ENCODE measurements at places on chromosomes 1 and 21.

DNA sequence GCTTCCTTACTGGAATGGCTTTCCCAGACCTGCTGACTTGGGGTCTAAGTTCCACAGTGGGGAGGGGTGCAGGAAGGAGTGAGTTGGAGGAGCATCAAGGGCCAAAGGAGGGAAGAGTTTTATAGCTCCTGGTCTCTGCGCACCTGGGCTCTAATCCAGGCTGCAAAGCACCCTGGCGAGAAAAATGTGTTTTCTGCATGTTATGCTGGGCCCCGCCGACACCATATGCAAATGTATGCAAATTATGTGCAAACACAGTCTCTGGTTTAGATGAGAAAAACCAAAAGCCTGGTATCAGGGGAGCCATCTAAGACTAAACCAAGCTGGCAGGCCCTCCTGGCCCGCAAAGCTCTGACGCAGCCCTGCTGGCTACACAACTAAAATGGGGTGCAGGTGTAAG lies 95.0 kb downstream of the VWA5B1 start:
- DNase-seq = no peak

GRCh38 chr1:33008051-33008914 lies 28.4 kb downstream of the AK2 start:
- no peak for DNase-seq

DNA sequence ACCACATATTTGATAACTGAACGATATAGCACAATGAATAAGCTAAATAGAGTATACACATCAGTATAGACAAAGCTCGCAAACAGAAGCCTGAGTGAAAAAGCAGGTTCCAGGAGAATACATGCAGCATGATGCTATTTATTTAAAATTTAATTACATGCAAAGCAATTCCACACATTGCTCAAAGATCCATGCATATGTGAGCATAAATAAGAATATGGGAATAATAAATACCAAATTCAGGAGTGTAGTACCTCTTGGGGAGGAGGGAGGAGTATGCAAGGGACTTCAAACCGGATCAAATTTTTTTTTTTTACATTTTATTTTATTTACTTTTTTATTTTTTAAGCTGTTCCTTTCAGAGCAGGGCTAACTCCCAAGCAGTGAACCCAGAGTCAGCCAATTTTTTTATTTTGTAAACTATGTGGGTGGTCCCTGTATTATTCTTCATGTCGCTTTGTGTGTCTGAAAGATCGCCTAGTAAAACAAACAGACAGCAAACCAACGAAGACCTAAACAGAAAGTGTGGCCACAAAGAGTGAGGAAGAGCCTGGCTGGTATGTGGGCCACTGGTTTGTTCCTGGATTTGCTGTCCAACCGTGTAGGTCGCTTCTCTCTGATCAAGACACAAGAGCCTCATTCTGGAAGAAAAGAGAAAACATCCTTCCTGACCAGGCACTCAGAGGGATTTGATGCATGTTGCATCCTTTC lies 4.2 kb upstream of the SHISAL2A start:
- no peak for DNase-seq

GRCh38 chr1:19860418-19860817 lies 21.8 kb upstream of the OTUD3 start:
- no peak for DNase-seq

GRCh38 chr1:4265836-4266235 lies 365.8 kb upstream of the C1orf174 start:
- peak; percentile 89 for DNase-seq

- DNase-seq = no peak
These were observed 46.4 kb upstream of the POFUT2 start for GRCh38 chr21:45334134-45334533.

DNA sequence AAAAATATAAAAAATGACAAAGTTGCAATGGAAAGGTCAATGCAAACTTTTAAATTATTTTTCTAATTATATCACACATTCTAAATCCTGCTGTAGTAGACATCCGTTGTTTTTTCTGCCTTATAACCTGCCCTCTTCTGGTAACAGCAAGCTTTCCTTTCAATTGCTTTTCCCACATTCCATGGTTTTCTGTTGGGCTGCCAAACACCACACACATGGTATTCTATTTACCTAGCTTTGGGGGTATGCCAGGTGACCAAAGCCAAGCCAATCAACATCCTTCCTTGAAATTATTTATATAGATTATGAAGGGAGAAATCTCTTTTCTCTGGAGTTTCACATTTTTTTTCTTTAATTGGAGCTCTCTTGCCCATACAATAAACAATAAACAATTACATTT lies 3.4 kb upstream of the LAMC1 start:
- no peak for DNase-seq

DNA sequence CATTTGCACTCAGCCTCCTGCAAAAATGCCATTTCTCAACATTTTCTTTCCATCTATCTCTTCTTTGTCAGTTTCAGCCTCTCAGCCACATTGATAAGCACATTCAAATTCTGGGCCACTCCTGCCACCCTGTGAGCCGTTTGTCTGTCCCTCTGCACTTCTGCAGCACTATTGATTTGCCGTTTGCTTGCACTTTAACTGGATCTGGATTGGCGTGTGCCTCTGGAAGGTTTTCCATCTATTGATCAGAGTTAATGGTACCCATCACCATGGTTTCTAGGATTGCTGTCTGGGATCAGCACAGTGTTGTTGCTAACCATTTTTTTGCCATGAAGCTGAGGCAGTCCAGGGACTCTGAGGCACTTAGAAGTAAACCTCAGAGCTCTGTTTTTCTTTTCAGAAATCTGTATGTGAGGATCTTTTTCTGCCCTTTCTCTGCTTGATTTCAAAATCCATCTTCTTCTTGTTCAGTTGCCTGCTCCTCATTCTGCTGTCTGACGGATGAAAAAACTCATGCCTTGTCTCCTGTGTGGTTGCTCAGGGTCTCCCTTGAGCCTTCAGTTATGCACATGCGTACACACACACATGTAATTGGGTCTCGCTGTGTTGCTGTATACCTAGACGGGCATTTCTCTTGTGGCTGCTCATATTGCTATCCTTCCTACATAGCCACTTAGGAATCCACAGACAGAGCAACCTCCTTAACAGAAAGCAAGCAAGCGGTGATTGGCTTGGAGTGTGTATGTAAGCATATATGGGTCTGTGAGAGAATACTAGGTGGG lies 67.9 kb downstream of the NOS1AP start:
- peak; percentile 39 for DNase-seq

GRCh38 chr1:10835822-10836421 lies 39.5 kb upstream of the CASZ1 start:
- DNase-seq = no peak

GRCh38 chr21:34105947-34106541 lies 32.7 kb downstream of the MRPS6 start:
- no peak for DNase-seq

DNA sequence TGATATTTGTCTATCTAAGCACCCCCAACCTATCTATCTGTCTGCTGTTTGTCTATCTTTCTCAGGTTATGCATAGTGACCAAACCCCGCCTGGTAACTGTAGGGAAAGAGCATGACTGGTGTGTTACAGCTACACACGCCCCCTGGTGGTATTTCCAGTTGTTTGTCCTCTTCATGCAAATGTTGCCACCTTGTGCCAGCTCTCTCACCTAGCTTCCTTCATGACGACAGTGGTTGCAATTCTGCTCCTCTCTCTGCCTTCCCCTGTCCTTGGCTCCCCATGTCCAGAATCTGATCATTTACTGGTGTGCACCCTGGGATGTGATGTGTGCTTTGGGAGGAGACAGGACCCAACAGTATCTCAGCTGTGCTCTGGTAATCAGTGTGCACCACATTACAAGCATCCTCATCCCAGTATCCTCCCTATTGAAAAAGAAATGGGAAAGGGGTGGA lies 8.1 kb upstream of the INKA2 start:
- DNase-seq = no peak

- no peak for DNase-seq
These were observed 33.3 kb upstream of the SUCO start for GRCh38 chr1:172499636-172500141.

Data from esophagus muscularis mucosa (tissue), 4 donors.